Activated T-helper 17 cell treated with anti-CD3 and anti-CD28 coated beads, Interleukin-2, amount 50 U/mL, for 72 hours (primary cell): ENCODE measurements at places on chromosomes 2 and 18. TPM values are rescaled to one million over a fixed set of nuclear protein-coding genes. Genes with fewer than 3 reads are reported as not detected.

GRCh38 chr2:69890881-69891280, 2.9 kb upstream of the SNRNP27 start:
- no peak for ATAC-seq

- no peak for ATAC-seq
These were observed 179.9 kb upstream of the NCKAP5 start for GRCh38 chr2:133748007-133748700.

- no peak for ATAC-seq
These were observed 5.2 kb upstream of the NAGK start for GRCh38 chr2:71063216-71063615.

- no peak for ATAC-seq
These were observed 43.0 kb upstream of the DSG1 start for GRCh38 chr18:31274931-31275330.

- ATAC-seq: no peak
These were observed 339.8 kb upstream of the TCF4 start for GRCh38 chr18:55927831-55928230.

GRCh38 chr2:109419171-109419756, 194.5 kb downstream of the SEPTIN10 start:
- no peak for ATAC-seq

ADRA2B gene
- total RNA-seq: 0.09 TPM

CCL20 gene
- total RNA-seq: 137 TPM

WDR54 gene
- total RNA-seq: 194 TPM

YPEL5 gene
- total RNA-seq: 27.1 TPM
